ENCODE measurements at places on chromosomes 2 and 18.

DNA sequence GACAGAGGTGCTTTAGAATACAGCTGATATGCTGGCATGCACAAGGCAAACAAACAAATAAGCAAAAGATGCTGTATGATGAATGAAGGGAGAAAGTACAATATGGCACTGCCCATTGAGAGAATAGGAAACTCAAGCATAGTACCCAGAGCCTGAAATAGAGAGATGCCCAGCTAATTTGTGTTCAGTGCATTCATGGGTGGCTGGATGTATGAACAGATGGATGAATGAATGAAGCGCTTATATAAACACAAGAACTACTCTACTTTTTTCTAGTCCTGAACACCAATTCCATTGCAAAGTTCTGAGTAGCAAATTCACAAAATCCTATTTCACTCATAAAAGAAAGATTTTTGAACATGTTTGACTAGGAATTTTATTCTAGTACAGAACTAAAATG is 756.3 kb downstream of the SATB2 start:
- DNase-seq, result no peak

GRCh38 chr18:77206676-77207374 is 42.8 kb upstream of the GALR1 start:
- DNase-seq, result no peak

GRCh38 chr2:212299943-212300342 is 238.7 kb downstream of the ERBB4 start:
- no peak for DNase-seq

DNA sequence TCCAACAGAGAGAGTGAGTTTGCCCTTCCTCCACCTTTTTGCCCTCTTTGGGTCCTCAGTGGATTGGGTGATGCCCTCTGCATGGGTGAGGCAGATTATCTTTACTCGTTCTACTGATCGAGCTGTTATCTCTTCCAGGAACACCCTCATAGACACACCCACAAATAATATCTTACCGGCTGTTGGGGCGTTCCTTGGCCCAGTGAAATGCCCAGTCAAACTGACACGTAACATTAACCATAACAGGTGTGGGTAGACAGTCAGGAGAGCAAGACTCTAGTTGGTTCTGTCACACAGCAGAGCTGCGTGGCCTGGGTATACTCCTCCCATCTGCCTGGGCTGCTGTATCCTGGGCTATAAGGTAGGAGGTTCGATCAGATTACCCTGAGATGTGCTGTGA is 144.1 kb downstream of the AGAP1 start:
- DNase-seq, result no peak

- DNase-seq, result no peak
Measured at GRCh38 chr2:188385857-188386256, 94.2 kb downstream of the GULP1 start.

GRCh38 chr2:56505885-56506284 is 322.1 kb downstream of the CCDC85A start:
- no peak for DNase-seq

DNA sequence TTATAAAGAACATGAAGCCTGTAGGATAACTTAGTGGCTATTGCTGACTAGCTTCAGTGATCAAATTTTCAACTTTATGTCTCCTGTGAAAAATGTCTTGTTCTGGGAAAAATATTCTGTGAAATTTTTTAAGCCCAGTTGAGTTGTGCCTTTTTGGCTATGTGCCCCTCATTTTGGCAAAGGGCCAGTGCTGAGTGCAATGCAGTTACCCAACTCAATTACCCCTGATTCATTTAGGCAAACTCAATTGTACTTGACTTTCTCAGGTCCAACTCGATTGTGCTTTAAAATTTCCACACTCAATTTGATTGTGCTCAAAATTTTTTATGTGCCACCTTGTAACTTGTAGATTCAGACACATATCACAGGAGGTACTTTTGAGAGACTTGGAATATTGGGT is 548.8 kb upstream of the NRP2 start:
- no peak for DNase-seq

- no peak for DNase-seq
Measured at GRCh38 chr2:111954602-111955332, 56.4 kb downstream of the MERTK start.

DNA sequence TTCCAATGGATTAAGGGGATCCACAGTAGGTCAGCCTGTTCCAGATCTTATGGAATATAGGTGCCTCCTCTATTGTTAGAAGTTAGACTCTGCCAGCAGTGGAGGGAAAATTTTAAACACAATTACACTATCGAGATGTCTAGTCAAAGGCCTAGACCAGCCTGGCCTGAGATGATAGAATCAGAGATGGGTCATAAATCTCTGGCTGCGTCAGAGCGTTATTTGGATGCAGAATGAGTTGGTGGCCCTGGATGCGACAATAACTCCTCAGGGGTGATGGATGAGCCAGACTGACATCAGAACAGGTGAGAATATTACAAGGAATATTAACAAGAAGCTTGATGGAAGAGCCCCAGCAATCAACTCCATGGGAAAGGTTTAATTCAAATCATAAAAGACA is 149.3 kb upstream of the TCF4 start:
- DNase-seq, result no peak

- no peak for DNase-seq
Measured at GRCh38 chr18:76149734-76150133, 345.3 kb downstream of the ZNF516 start.

GRCh38 chr18:54134053-54134452 is 90.4 kb downstream of the MBD2 start:
- DNase-seq, result no peak

DNA sequence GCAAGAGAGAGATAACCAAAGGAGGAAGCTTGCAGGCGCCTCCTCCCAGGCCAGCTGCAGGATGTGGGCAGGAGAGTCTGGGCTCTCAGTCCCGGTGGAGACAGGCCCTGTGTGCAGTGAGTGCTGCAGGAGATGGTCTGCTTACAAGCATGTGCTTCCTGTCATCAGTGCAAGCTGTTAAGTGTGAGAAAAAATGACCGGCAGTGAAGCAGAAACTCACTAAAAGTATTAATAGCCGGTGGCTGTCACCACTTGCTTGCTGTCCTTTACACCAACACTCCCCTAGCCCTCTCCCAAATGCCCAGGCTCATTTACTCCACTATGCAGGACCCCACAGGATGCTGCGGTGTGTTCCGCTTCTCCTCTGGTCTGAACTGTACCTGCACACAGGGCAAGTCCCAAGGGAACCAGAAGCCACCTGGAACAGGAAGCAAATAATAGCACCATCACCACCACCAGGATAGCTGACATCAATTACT is 435.6 kb upstream of the HS6ST1 start:
- DNase-seq, result no peak

DNA sequence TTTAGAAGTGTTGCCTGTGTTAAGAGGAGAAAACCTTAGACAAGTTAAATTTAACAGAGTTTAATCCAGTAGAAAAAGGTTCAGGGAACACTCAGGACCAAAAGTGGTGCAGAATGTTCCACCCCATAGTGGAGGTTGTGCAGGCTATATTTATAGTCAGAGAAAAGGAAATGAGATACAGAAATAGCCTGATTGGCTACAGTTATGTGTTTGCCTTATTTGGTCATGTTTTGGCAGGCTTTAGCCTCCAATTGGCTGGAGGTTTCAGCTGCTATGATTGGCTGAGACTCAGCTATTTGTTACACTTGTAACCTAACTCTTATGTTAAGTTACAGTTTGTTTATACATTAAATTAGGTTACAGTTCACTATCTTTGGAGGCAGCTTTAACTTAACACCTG is 4.2 kb downstream of the STAMBP start:
- no peak for DNase-seq
